Neural crest cell (in vitro differentiated cells): ENCODE measurements at places on chromosomes 12 and 14. TPM values are rescaled to one million over a fixed set of nuclear protein-coding genes. Genes with fewer than 3 reads are reported as not detected.

Gene CLEC2B
- 0.19 TPM in 1 of 2 replicates, not detected in the other for total RNA-seq

Gene ALDH1L2
- total RNA-seq = 4.0 and 4.2 TPM in 2 replicates

Gene KRT8
- total RNA-seq = 8.3 and 10.3 TPM in 2 replicates

Gene SPX
- 0.19 and 0.36 TPM in 2 replicates for total RNA-seq

Gene LAG3
- 4.7 and 4.9 TPM in 2 replicates for total RNA-seq

Gene DIO3
- 0.36 and 0.51 TPM in 2 replicates for total RNA-seq

Gene ST8SIA1
- total RNA-seq = 62.7 and 64.7 TPM in 2 replicates

Gene NKX2-1
- not detected in 2 replicates for total RNA-seq

Gene C12orf42
- not detected in 2 replicates for total RNA-seq

Gene PPP1R36
- total RNA-seq = 0.33 and 1.1 TPM in 2 replicates

Gene ASB2
- total RNA-seq = 3.0 and 3.5 TPM in 2 replicates

Gene TAS2R31
- 2.1 and 2.5 TPM in 2 replicates for total RNA-seq

Gene SLC38A4
- 0.16 TPM in 1 of 2 replicates, not detected in the other for total RNA-seq

Gene JAG2
- total RNA-seq = 2.7 and 4.2 TPM in 2 replicates

Gene WNT1
- total RNA-seq = 1.2 and 2.1 TPM in 2 replicates

- no peak for DNase-seq
Observed at GRCh38 chr14:41758011-41758665, 151.5 kb downstream of the LRFN5 start.

GRCh38 chr12:131383741-131384543, 326.9 kb upstream of the SFSWAP start:
- DNase-seq = no peak

DNA sequence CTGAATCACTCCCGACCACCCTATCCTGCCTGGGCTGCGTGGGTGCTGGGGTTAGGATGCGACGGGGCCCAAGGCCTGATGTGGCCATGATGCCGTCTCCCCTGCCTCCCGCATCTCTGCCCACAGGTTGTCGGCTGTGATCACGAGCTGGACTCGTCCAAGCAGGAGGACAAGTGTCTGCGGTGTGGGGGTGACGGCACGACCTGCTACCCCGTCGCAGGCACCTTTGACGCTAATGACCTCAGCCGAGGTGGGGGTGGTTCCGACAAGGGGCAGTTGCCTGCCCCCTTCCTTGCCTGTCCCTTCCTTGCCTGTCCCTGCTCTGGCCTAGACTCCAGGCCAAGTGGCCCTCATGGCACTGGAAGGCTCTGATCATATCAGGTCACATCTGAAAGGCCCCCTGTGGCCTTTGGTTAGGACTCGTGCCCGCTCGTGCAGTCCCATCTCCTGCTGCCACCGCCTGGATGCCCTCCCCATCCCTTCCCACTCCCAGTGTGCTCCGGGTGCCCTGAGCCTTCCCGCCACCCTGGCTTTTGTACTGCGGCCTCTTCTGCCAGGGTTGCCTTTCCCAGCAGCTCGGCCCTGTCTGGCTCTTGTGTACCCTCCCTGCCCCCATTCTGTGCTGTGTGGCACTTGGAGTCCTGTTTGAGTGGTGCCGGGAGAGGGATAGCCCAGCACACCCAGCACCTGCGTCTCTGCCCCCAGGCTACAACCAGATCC, 13.6 kb downstream of the PAPLN start:
- DNase-seq = no peak

DNA sequence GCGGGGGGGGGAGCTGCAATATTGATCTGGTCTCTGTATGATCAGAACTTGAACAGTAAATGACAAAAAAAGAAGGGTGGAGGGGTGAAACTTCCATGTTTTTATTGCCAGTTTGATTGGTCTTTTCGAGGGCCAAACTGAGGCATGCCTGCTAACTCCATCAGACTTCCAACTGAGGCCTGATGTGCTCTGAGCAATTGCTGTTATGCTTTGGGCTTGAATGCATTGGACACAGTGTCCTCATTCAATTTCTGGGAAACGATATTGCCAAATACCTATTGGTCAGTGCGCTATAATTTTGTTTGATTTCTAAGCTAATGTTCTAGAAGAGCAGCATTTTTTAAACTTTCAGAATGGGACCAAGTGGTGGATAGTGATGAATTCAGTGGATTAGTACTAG, 2.1 kb upstream of the SLC38A2 start:
- DNase-seq = no peak

DNA sequence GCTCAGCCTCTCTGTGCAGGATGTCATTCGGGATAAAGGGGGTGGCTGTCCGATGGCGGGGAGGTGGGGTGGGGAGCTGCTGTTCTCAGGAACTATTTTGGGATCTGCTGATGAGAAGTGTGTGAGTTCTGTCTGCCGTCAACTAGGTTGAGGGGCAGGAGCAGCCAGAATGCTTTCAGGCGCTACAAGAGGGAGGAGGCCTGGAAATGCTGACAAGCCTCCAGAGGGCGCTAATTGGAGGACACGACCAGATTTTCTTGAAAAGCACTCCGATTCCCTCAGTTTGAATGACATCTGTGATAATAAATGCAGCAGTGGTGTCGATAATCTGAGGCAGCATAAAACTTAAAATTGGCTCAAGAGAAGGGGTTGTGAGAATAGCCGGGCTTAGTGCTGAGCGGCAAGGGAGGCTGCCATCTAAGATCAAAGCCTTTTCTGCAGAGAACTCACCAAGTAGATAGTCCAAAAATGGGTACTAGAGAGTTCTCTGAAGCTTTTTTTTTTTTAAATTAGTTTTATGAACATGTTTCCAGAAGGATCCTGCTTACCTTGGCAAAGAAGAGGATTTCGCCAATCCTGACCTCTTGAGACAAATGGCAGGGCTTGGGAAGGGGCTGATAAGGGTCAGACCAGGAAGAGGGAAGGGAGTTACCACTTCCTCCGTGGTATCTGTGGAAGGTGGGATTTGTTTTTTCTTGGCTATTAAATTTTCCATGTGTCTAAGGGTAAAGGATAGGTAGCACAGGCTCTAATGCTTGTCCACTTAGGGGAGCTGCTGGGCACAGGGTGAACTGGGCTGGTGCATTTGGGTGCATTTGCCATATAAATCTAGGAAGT, 94.4 kb downstream of the CRACR2A start:
- peak; percentile 53 for DNase-seq

GRCh38 chr12:58051378-58051777, 110.0 kb downstream of the ATP23 start:
- no peak for DNase-seq

GRCh38 chr12:112962561-112962960, 15.8 kb upstream of the OAS2 start:
- no peak for DNase-seq

DNA sequence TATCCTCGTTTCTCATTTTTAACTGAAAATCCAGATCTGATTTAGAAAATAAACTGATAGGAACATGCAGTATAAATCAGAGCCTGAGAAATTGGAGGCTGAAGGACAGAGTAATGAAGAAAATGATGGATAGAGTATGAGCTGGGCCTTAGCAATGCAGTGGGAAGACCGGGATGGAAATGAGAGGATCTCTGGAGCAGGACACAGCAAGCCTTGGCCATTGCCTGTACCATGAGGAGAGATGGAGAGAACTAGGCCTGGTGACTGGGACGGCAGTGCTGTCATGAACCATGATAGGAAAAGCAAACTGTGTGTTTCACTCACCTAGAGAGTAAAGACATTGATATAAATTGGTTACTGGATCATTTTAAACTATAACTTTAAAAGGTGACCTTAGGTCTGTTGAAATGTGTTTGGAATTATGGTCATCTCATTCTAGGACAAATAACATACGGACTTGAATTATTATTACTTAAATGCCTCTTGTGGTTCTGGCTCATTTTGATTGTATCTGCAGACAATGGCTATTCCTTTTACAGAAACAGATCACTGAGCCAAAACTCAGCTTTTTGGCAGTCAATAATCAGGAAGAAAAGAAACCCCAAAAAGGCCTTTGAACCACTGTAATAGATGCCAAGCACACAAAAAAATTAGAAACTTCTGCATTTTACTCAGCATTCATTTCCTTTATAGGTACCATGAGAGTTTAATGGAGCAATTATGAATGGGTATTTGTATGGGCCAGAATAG, 251.9 kb upstream of the PRKD1 start:
- DNase-seq = no peak

DNA sequence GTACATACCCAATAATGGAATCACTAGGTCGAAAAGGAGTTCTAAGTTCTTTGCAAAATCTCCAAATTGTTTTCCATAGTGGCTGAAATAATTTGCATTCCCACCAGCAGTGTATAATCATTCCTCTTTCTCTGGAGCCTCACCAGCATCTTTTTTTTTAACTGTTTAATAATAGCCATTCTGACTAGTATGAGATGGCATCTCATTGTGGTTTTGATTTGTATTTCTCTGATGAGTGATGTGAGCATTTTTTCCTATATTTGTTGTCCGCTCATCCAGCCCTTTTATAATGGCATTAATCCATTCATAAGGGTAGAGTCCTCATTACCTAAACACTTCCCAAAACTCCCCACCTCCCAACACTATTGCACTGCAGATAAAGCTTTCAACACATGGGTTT, 278.3 kb downstream of the SEC23A start:
- DNase-seq = no peak

DNA sequence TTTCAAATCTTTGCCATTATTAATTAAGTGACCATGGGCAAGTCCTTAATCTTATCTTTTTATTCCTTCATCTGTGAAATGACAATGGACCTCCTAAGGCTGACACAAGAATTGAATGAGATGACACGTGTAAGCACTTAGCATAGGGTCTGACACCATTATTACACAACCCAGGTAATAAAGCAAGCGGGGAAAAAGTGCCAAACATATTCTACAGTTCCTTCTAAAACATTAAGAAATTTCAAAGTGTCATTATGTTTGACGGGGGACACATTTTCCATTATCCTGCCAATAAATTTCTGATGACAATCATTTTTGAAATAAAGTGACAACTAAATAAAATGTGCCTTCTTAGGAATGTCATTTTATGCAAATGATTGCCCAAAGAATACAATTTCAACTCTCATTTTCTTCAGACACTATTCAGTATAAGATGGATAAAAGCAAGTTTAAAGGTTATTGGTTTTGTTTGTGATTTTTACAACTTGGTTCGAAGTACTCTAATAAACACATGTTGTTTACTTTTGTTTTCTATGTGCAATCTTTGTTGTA, 3.0 kb downstream of the ANKS1B start:
- DNase-seq = no peak

DNA sequence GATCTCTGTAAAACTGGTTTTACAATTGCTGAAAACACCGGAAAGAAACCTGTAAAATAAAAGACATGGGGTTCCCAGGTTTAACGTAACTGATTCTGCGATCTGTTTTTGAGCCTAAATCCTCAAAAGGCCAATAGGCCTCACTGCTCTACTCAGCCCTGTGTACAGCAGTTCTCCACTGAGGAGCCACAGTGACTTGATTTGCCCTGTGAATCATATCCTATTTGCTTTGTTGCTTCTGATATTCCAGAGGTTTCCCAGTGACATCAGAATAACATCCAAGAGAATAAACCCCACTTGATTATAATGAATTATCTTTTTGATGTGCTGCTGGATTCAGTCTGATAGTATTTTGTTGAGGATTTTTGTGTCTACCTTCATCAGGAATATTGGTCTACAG, 27.5 kb downstream of the MDM1 start:
- no peak for DNase-seq

GRCh38 chr14:93103392-93104080, 12.2 kb downstream of the ITPK1 start:
- no peak for DNase-seq

DNA sequence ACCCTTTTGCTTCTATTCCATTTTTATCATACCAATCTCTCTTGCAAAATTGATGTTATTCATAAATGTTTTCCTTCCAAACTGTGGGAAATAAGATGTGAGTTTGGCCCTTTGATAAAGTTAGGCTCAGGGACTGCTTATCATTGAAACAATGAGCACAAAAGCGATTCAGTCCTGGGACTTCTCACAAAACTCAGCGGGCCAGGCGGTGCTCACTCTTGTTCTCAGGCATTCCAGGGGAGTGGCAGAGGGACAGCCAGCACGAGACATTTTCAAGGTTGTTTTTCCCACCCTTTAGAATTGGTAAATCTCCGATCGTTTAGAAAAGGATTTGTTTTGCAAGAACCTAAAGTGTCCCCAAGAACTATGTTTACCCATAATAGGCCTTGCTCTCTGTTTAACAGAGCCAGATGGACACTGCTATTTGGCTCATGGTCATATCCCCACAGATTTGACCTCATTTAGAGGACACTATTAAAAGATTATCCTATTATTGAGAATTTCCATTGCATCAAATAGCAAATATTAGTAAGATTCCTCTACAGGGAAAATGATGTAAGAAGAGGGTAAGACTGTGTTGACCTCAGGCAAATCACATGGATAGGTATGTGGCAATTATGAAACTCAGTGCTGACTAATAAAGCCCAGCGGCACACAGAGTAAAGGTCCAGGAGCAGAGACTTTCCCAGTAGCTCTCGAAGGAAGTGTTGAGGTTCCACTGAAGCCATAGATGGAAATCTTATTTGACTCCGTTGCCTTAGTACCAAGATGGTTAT, 102.7 kb upstream of the USP44 start:
- DNase-seq = no peak

DNA sequence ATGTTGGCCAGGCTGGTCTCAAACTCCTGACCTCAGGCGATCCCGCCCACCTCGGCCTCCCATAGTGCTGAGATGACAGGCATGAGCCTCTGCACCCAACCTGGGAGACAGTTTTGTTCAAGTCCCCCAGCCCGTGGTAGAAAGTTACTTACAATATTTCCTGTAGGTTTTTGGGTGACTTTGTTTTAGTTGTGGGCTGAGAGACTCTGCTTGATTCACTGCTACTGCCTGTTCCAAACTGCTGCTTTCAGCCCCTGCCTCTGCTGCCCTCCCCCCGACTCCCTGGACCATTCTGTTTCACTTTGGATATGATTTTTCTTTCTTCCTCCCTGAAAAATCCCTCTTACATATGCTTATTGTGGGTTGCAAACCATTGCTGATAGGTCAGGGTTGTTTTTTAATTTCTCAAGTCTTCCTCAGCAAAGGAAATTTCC, 13.4 kb upstream of the PCNX1 start:
- no peak for DNase-seq

DNA sequence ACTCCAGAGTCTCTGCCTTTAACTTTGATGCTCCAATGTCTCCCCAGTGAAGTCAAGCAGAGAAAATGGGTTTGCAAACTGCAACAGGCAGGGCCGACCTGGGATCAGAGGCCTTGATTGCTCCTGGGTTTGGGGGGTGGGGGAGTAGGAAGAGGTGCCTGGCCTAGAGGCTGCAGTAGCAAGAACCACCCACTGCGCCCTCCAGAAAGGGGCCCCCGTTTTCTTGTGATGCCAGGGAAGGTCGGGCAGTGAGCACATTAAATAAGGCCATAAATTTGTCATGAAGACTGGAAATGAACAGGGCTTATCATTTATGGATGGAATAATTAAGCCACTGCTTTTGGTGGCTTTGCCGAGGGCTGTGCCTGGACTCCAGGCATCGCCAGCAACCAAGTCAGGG, 38.2 kb upstream of the FAM222A start:
- DNase-seq = no peak

GRCh38 chr14:35222324-35222723, 69.9 kb upstream of the PSMA6 start:
- no peak for DNase-seq
